ENCODE measurements at places on chromosomes 16 and 17.
A peak's percentile ranks its signal among the peaks of the same experiment; 100 is the strongest.

GRCh38 chr16:49588026-49588425 lies 214.4 kb downstream of the C16orf78 start:
- DNase-seq: no peak

DNA sequence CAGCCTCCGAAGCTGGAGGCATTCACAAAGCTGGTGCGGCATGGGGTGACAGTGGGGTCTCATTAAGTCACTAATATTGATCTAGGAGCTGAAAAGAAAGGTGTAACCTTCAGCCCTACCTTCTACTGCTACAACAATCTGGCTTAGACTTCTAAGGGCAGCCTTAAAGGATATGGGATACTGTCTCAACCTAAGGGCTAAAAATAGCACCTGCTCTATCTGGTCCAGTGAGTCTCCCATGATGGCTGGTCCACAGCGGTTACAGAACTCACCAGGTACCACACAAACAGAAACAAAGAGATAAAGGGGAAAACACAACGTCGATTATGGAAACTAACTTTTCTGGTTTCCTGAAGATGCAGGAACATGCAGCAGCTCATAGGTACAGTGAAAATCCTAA lies 115.8 kb downstream of the SMG6 start:
- no peak for DNase-seq

DNA sequence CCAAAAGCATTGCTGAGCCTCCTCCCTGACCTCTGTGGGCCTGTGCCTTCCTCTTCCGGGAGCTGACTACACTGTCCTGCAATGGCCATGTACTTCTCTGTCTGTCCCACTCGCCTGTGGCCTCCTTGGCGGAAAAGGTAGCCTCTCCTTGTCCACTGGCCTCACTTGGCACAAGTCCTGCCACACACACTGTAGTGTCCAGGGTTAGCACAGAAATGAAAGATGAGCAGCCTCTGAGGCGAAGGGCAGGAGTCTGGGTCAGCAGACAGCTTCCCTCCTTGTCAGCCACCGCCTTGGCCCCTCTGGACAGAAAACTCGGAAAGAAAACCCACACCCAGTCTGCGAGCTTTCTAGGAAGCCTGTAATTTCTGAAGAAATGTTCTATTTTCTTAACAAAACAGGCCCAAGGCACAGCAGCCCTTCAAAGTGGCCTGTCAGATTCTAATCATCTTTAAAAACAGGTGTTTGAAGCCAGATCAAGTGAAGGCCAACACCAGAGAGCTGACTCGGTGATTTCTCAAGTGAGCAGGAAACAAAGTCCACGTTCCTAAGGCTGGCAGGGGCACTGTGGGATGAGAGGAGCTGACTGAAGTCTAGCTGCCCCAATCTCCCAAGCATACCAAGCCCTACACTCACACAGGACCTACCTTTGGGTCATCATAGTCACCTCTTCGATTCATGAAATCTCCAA lies 67.2 kb downstream of the GTF3C1 start:
- DNase-seq: no peak

- DNase-seq: peak; percentile 15
Observed at GRCh38 chr16:56682703-56683397, 580 bp downstream of the MT1X start.

DNA sequence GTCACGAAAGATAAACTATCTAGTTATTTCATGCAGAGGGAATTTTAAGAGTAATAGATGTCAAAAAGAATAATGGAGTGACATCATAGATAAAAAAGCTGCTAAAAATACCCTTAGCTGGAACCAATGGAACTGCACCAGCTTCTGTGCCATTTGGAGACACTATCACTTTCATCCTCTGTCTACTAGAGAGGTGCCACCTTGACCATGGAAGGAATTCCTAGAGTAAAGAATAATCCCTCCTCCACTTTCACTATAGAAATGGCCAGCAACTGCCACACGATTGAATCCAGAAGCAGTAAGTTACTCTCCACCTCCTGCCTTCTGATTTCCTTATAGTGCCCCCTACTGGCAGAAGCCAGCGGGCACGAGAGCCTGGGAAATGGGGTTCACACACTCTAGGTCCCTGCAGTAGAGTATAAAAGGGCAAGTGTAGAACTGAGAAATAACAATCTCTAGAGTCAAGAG lies 2.8 kb upstream of the ALDH3A2 start:
- DNase-seq: peak; percentile 45

DNA sequence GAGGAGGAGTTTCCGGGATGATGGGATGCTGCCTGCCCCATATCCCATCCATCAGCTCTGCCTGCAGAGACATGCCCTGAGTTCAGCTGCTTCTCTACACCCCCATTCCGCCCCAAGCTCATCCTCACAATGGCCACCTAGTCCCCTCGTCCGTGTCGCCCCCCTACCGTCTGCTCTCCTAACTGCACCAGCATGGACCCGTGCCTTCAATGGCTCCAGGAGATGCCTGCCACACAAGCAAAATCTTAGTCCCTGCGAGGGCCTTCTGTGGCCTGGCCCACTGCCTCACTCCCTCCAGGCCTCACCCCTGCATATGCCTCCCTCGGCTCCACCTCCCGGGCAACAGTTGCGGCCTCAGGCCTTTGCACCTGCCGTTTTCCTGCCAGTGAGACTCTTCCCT lies 1.8 kb upstream of the TELO2 start:
- no peak for DNase-seq

- no peak for DNase-seq
Observed at GRCh38 chr16:86625821-86626220, 47.5 kb downstream of the FOXL1 start.

- DNase-seq: no peak
Observed at GRCh38 chr16:88403794-88404581, 21.2 kb downstream of the ZNF469 start.

DNA sequence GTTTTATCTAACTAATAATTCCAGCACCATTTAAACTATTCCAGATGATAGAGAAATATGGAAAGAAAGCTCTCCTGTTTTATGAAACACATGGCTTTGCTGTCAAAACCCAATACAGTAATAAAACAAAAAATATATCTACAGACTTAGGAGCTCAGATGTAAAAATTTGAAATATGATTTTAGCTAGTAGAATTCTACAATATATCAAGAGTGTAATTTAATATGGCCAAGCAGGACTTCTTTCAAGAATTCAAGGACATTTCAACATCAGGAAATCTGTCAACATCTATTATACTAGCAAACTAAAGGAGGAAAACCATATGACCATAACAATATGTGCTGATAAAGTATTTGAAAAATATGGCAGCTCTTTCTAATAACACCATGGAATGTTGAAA lies 57.5 kb downstream of the CCDC182 start:
- DNase-seq: no peak

GRCh38 chr16:63361032-63361624 lies 1324.9 kb upstream of the CDH8 start:
- no peak for DNase-seq

GRCh38 chr17:76893623-76894334 lies 25.6 kb downstream of the MGAT5B start:
- no peak for DNase-seq

DNA sequence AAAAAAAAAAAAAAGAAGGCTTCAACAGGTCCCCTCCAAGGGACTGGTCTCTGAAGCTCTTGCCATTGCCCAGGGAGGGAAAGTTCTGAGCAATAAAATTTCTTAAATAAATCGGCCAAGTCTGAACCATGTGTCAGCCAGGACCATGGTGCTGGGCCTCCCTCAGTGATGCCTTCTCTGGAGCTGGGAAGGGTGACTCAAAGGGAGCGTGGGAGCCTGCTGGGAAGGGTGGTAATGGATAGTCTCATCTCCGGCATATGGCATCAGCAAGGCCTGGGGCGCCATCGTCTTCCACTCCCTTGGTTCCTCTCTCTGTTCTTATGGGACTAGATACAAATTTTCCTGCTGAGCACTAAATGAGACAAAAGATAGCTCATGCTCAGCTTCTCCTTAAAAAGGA lies 2.3 kb downstream of the VKORC1 start:
- DNase-seq: no peak

DNA sequence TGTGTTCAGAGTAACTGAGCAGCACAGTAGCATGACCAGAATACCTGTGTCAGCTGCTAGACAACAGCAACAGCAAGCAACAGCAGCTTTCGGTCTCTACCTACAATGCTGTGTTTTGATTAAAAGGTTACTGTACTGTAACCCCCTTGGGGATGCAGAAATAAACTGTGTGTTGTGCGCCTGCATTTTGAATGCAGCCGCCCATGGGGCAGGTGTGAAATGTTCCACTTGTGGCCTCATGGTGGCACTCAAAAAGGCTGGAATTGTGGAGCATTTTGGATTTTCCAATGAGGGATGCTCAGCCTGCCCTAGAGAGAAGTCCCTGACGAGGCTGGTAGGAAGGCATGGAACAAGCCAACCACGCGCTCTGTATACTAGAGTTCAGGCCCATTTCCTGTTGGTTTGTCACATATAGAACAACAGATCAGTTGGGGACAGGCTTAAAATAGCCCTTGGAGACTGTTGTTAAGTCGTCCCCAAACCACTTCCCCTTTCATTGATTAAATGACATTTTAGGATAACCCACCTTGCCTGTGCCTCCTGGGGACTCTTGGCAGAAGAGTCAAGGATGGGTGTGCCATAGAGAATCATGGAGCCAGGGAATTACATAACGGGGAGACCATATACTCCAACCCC lies 27.1 kb downstream of the SCPEP1 start:
- no peak for DNase-seq

- no peak for DNase-seq
Observed at GRCh38 chr16:49724774-49725173, 131.1 kb downstream of the ZNF423 start.

DNA sequence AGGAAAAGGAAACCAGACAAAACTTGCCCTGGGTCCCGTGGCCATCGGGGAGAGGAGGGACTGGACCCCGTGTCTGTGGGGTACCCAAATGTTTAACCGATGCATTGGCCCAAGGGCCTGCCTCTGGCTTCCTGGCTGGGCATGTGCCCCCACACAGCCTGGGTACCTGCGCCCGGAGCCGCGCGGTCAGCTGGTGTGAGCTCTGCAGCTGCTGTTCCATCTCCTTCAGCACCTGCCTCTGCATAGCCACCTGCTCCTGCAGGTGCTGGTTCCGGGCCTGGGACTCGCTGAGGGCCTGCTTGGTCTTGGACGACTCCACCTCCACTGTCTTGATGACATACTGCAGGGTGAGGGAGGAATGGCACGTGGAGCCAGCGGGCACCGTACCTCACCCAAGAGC lies 31.9 kb downstream of the KIFC3 start:
- DNase-seq: no peak

DNA sequence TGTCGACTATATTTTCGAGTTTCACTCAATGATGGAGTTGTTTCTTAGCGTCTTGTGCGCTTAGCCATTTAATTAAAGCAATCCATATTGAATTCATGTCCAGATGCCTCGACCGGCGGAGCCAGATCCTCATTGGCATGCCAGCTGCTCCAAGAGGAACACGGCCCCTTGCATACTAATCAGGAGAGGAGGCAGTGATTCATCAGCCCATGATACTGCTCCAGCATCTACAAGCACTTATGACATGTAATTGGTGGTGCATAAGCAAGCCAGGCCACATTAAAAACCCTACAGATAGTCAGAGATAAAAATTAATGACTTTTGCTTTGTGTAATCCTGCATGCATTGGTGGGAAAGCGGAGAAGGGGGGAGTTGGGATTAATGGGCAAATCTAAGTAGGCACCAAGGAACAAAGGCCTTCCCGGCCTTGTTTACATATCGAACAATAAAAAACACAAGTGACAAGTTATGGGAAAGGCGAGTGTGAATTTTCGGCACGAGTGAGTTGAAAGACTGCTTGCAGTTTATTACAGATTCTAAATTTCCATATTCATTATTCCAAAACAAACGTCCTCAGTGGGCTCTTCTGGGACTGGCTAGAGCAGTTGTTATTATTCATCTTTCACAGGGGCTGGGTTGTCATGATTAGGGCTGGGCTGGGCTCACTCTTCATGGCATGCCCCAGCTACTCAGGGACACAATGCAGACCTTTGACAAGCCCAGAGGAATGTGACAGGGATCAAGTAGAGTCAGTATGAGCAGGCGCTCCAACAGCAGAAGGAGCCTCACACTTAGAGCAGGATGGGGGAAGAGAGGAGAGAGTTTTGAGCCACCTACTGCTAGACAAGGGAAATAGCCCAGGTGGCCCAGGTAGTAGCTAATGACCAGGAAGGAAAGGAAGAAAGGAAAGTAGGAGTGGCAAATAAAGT lies 281.7 kb upstream of the ZFHX3 start:
- no peak for DNase-seq

DNA sequence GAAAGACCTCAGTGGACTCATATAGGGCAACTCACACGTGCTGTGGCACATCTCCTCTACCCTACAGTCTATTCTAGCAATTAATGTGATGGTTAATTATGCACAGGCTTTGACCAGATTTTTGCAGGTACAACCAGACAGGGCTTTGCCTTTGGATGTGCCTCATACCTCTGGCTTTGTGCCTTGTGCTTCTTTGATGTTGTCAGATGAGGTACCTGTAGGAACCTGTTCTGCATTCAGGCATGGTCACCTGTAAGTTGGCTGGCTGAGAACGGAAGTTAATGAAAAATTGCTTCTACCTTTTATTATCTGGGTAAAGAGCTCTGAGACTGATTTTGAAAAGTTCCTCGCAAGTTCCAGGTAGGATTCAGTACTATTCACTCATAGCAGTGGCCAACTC lies 462.9 kb upstream of the ZFHX3 start:
- DNase-seq: no peak

GRCh38 chr17:12047681-12048376 lies 27.2 kb downstream of the MAP2K4 start:
- DNase-seq: no peak

- DNase-seq: no peak
Observed at GRCh38 chr16:80082906-80083305, 457.9 kb upstream of the DYNLRB2 start.

DNA sequence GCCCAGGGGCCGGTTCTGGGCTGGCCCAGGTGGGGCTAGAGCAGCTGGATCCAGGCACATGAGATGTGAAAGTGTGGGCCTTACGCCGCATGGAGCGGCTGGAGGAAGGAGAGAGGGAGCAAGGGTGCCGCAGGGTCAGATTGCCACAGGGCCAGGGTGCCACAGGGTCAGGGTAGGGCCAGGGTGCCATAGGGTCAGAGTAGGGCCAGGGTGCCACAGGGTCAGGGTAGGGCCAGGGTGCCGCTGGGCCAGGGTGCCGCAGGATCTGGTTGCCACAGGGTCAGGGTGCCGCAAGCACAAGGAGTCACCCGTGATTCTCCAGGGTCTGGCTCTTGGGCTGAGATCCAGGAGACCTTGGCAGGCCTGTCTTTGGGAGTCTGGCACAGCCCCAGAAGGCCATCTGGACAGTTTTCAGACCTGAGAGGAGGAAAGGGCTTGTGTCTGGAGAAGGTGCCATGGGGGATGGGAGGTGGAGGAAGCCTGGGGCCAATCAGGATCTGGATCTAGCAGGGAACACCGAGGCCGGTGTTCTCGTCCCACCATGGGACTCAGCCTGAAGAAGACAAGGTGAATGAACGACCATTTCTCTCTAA lies 13.1 kb upstream of the LASP1NB start:
- DNase-seq: no peak

DNA sequence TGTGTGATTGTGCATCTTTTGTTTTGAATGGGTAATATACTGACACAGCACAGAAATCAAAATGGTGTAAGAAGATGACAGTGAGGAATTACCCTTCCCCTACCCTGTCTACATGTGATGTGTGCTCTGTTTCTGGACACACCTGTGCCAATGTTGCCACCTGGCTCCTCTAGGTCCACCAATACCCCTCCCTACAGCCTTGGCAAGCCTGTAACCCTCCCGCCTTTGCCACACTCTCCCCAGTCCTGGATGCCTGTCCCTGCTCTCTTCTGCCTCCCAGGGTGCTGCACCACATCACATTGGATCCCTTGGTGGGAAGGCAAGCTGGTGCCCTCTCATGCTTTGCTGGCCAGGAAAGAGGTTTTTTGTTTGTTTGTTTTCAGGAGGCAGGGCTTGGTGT lies 289.5 kb upstream of the N4BP1 start:
- no peak for DNase-seq

Data from activated CD4-positive, alpha-beta T cell treated with anti-CD3 and anti-CD28 coated beads for 4 hours (primary cell).